NB4 (cell line): ENCODE measurements at places on chromosomes 3 and 15.

GRCh38 chr15:35308802-35309201 is 223.7 kb upstream of the NANOGP8 start:
- DNase-seq = no peak

GRCh38 chr3:112379020-112379690 is 46.2 kb downstream of the CD200 start:
- DNase-seq = peak; percentile 92

- no peak for DNase-seq
These were observed 13.5 kb downstream of the LRCH3 start for GRCh38 chr3:197804511-197804910.

- DNase-seq = no peak
These were observed 12.7 kb downstream of the KLF15 start for GRCh38 chr3:126344380-126345041.

DNA sequence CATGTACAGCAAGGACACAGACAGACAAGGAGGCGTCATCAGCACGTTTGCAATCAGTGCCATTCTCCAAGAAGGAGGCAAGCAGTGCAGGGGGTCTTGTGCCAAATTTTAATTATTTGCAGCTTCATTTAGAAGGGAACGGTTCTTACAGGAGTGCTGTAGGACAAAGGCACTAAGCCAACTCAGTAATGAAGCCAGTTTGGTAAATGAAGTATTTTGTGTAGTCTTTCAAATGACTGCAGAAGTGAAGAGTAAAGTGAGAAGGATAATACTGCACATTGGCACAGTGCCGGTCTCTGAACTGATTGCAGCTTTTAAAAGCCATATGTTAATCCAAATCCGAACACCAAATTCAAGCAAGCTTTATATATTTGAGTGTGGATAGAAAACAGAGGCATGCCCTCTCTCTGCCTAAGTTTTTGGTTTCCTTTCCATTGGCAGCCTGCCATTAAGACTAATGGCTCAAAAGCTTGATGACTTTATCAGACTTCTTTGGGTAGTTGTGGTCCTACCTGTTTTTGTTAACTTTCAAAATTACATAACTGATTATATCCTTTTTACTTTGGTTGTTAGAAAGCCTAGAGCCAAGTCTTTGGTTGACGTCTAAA is 101.3 kb downstream of the SENP2 start:
- DNase-seq = no peak

DNA sequence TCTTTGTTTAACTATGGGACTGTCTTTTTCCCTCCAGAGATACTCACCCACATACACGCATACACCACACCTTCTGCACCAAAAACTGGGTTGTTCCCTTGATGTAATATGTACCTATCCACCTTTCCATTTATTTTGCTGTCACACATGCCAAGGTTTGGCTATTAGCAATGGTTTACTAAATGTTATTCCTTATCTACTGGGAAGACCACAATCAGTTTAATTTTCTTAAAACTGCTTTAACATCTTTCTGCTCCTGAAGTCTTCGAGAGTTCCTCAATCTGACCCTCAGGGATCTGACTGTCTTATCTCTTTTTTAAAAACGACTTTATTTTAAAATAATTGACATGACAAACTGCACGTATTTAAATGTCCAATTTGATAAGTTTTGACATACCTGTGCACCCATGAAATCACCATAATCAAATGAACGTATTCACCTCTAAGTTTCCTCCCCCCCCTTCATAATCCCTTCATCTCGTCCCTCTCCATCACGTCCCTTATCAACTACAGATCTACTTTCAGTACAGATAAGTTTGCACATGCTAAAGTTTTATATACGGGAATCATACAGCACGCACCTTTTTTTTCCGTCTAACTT is 805 bp upstream of the TRPM7 start:
- no peak for DNase-seq

- peak; percentile 3 for DNase-seq
These were observed 53.2 kb downstream of the CCDC54 start for GRCh38 chr3:107430214-107430995.
